ENCODE measurements at places on chromosomes 3 and 15. TPM values are rescaled to one million over a fixed set of nuclear protein-coding genes. Genes with fewer than 3 reads are reported as not detected.
A peak's percentile ranks its signal among the peaks of the same experiment; 100 is the strongest.

- H3K4me3 ChIP-seq, result no peak overlapping the region
- no peaks in the 10 kb centered on the region for H3K27me3 ChIP-seq
- no peak for DNase-seq
- H3K36me3 ChIP-seq, result no peaks in the 10 kb centered on the region
These were observed 191.6 kb downstream of the GREM1 start for GRCh38 chr15:32909431-32909830.

Gene PLSCR2
- not detected for total RNA-seq

GRCh38 chr3:115982629-115983028 is 359.3 kb downstream of the GAP43 start:
- H3K4me3 ChIP-seq, result no peak overlapping the region
- no peak overlapping the region for H3K27ac ChIP-seq
- no peaks in the 10 kb centered on the region for H3K4me1 ChIP-seq
- H3K36me3 ChIP-seq, result no peaks in the 10 kb centered on the region

Gene GOLGA8T
- total RNA-seq, result not detected

DNA sequence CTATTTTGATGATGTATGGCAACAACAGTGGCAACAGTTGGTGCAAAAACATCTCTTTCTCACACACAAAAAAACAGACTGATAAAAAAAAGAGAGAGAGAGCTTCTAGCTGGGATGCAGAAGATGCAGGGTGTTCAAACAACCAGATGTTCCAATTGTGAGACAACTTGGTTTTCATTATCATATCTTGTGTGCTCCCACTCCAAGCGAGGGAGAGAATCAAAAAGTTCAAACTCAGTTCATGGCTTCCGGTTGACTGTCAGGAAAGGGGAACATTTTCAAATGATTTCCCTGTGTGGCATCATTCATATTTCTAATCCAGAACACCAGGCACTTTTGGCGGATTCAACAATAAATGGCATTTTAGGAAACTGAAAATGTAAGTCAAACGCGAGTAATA is 72.1 kb downstream of the RSL24D1 start:
- peaks cover 4% of the 10 kb centered on the region for H3K27me3 ChIP-seq
- no peak overlapping the region for H3K27ac ChIP-seq
- H3K4me3 ChIP-seq, result no peak overlapping the region
- no peaks in the 10 kb centered on the region for H3K4me1 ChIP-seq
- H3K36me3 ChIP-seq, result no peaks in the 10 kb centered on the region

Gene ADCY5
- not detected for total RNA-seq

DNA sequence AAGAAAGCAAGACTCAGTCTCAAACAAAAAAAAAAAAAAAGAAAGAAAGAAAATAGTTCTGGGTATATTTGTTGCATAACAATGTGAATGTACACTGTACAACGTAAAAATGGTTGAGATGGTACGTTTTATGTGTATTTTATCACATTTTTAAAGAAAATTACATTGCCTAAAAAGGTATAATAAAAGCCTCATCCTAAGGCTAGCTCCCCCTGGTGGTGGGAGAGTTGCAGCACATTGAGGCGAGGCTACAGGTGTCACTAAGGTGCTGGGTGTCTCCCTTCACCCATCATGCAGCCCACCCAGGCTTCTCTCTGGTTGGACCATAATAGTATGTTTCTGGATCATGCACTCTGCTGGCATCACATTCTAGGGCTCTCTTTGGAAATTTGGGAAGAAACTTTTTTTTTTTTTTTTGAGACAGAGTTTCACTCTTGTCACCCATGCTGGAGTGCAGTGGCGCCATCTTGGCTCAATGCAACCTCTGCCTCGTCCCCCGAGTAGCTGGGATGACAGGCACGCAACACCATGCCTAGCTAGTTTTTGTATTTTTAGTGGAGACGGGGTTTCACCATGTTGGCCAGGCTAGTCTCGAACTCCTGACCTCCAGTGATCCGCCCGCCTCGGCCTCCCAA is 12.4 kb upstream of the RAB11A start:
- no peaks in the 10 kb centered on the region for H3K27me3 ChIP-seq
- no peak overlapping the region for H3K4me3 ChIP-seq
- peaks cover 14% of the 10 kb centered on the region for H3K4me1 ChIP-seq
- peak; percentile 90 for DNase-seq
- no peaks in the 10 kb centered on the region for H3K36me3 ChIP-seq
- no peak overlapping the region for H3K27ac ChIP-seq

Gene AHSG
- total RNA-seq, result not detected

DNA sequence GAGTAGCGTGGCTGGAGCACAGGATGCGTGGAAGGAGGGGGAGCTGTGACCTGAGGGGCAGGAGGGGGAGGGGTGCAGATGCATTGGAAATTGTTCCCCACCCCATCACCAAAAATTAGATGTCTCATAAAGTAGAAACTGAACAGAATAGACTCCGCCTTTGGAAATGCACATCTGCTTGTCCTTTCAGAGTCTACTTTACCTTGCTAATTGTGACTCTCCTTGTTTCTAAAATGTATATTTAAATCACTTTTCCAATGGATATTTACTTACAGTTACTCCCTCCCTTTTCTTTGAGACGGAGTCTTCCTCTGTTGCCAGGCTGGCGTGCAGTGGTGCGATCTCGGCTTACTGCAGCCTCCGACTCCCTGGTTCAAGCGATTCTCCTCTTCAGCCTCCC is 30.6 kb downstream of the SPG21 start:
- no peak overlapping the region for H3K4me3 ChIP-seq
- peaks cover 38% of the 10 kb centered on the region for H3K36me3 ChIP-seq
- no peak for DNase-seq
- peaks cover 1% of the 10 kb centered on the region for H3K4me1 ChIP-seq
- H3K27ac ChIP-seq, result no peak overlapping the region
- H3K27me3 ChIP-seq, result no peaks in the 10 kb centered on the region

DNA sequence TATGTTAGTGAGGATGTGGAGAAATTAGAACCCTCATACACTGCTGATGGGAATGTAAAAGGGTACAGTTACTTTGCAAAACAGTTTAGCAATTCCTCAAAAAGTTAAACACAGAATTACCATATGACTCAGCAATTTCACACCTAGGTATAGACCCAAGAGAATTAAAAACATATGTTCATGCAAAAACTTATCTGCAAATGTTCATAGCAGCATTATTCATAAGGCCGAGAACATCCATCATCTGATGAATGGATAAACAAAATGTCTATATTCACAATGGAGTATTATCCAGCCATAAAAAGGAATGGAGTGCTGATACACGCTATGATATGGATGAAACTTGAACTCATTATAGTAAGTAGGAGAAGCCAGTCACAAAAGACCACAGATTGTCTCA is 10.3 kb downstream of the SEC13 start:
- H3K27ac ChIP-seq, result peak overlapping the region; percentile 29
- DNase-seq, result no peak
- H3K4me1 ChIP-seq, result peaks cover 9% of the 10 kb centered on the region
- no peak overlapping the region for H3K4me3 ChIP-seq
- no peaks in the 10 kb centered on the region for H3K27me3 ChIP-seq

DNA sequence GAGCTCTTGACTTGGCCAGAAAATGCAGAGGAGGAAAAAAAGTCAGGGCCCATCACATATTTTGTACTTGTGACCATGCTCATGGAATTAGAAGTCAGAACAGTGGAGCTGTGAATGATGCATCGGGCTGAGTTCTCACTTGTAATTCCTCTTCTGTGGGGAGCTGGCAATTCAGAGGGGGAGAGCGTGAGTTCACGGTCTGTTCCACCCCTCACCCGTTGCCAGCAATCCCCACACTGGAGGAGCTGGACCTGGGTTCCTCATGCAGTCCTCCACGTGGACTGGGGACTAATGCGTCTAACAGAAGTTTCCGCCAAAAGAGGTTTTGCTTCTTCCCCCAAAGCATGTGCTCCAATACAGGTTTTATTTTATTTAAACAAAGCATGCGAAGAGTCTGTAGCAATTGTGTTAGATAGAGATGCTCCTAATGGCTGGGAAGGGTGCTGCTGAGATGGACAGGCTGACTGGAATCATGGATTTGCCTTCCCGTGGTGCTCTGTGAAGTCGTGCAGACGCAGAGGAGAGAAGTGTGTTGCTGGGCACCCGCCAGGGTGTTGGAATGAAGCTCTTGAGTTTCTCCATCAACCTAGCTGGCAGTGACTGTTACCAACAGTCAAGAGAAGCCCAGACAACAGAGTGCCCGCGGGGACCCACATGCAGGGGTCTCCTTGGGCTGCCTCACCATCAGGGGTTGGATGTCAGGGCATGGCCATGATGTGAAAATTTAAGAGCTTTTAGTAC is 77.4 kb upstream of the PCSK6 start:
- no peaks in the 10 kb centered on the region for H3K4me1 ChIP-seq
- H3K27ac ChIP-seq, result no peak overlapping the region
- H3K27me3 ChIP-seq, result peaks cover 4% of the 10 kb centered on the region
- no peaks in the 10 kb centered on the region for H3K36me3 ChIP-seq

DNA sequence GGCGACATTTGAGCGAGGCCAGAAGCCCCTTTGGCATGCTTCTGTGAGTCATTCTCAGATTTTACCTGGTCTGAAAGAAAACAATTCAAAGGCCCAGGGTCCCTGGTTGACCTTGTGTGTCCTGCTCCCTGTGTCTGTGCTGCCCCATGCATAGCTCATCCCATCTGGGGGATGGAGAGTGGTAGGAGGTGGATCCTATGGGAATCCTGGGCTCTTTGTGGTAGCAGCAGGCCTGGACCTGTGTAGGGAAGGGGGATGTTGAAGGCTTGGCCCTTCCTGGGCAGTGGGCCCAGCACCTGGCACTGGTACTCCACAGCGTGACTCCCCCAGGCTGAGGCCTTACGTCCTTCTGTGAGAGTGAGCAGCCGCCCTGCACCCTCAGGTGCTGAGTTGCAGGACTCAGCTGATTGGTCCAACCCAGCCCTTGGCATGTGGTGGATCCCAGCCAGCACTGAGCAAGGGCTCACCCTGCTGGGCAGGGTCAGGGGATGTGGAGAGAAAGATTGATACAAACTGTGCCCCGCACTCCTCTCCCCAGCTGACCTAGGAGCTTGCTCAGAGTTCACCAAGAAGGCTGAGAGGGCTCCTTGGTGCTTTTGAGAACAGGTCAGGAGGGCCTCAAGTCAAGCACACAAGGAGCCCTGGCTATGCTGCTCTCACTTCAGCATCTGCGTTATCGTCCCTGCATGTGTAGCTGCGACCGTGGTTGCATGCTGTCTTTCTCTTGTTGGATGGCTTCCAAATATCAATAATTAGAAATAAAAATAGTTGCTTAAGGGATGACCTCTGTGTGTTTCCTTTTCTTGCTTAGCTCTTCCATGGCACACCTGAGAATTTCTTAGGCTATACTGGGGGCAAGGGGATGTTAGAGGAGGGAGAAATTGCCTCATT is 21.4 kb upstream of the JMJD7 start:
- H3K4me1 ChIP-seq, result peaks cover 4% of the 10 kb centered on the region
- no peaks in the 10 kb centered on the region for H3K36me3 ChIP-seq
- H3K4me3 ChIP-seq, result no peak overlapping the region
- no peaks in the 10 kb centered on the region for H3K27me3 ChIP-seq

DNA sequence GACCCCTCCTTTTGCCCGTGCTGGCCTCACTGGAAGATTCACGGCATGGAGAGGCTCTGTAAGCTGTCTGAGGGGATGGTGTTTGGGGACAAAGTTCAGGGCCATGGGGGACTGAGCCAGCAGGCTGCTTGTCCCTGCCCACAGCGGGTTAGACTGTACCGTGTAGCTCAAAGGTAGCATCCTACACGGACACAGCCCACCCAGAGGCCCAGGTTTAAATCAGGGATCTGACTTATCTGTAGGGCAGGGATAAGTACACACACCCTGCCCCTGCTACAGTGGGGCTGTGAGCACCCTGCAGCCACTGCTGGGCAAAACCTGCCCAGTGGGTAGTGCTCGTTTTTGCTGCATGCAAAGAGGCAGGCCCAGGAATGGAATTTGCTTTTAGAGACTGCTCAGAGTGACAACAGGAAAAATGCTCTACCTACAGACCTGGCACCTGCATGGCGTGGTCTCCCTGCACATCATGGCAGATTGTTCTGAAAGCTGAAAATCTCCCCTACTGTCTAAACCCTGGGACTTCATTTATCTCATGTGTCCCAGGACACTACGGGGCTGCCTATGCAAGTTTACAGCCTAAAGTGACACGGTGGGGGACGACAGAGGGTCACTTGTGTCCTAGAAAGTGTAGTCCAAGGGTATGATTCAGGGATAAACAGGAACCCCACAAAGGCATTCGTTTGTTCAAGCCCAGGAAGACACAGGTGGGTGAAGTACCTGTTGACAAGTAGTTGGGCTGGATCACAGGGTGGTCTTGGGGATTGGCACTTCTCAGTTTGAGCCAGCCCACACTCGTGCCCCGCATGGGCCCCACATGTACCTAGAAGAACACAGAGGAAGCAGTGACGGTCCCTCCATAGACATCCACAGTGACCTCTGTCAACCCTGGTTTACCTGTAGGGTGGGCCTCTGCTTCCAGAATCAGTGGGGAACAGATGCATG is 27.7 kb downstream of the CHDH start:
- H3K36me3 ChIP-seq, result no peaks in the 10 kb centered on the region
- DNase-seq, result no peak
- no peak overlapping the region for H3K4me3 ChIP-seq
- no peaks in the 10 kb centered on the region for H3K27me3 ChIP-seq

Gene GOLGA6L7
- total RNA-seq, result not detected

DNA sequence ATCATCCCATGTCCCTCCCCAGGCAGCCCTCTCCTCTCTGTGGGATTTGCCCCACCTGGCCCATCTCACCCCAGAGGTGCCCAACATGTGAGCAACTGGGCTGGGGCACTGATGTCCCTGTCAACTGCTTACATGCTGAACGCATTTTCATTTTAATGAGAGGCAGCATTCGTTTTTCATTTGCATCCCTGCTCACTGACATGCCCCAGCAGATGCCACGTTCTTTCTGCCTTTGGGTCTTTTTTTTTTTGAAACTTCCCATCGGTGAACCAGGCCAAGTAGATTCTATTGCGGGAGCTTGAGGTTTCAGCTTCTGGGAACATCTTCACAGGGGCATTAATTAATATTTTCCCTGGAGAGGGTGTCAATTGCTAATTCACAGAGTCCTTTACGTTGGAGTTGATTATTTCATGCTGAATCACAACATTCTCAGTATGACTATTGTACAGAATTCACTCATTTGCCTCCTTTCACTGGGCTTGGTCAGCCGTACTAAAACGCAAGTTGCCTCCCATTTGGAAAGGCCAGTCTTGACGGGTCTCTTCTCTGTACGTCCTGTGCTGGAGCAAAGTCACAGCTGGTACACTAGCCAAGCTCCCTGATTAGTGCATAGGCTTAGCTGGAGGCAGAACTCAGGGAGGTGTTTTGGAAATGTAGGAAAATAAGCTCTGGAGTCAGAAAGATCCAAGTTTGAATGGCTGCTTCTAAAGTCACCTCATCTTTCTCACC is 69.8 kb downstream of the CHRNA7 start:
- H3K27me3 ChIP-seq, result peaks cover 25% of the 10 kb centered on the region
- no peak overlapping the region for H3K4me3 ChIP-seq

- H3K4me3 ChIP-seq, result no peak overlapping the region
- H3K36me3 ChIP-seq, result peaks cover 4% of the 10 kb centered on the region
- peaks cover 46% of the 10 kb centered on the region for H3K4me1 ChIP-seq
- DNase-seq, result no peak
These were observed 83.8 kb downstream of the APBA2 start for GRCh38 chr15:28969511-28970085.
